ENCODE measurements at places on chromosomes 13 and 19.

DNA sequence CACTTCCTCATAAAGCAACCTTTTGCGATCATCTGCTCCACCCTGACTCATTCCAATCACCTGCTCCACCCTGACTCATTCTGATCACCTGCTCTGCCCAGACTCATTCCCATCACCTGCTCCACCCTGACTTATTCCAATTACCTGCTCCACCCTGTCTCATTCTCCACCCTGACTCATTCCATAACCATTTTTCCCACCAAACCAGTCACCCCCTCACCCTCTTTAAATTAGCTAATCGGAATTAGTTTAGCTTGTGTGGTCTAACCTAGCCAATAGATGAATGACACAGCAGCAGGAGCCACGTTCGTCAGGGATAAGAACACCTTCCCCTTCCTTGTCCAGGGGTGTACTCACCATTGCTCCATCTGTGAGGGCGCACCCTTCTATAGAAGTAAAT, 134.0 kb downstream of the COG6 start:
- no peak for DNase-seq

- no peak for DNase-seq
These were observed 49.4 kb downstream of the KLF2 start for GRCh38 chr19:16373989-16374388.

DNA sequence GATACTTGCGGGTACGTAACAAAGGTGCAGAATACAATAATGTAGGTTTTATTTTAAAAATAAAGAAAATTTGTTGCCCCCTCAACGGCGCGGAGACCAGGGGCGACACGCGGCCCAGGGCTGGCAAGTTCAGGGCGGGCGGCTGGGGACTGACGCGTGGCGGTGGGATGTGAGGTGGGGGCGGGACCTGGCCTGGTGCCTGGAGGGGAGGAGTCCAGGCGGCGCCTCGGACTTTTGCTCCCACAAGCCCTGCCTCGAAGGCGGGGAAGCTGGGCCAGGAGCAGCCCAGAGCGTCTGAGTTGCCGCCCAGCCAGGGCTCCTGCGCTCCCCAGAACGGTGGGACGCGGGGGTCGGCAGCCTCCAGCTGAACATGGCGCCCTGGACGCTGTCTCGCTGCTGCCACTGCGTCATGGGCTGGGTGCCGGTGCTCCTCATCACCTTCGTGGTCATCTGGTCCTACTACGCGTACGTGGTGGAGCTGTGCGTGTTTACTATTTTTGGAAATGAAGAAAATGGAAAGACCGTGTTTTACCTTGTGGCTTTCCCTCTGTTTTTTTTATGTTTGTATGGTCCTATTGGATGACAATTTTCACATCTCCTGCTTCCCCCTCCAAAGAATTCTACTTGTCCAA, 1122.8 kb upstream of the ATXN8OS start:
- DNase-seq: no peak

GRCh38 chr13:101881593-101881992, 429.1 kb downstream of the ITGBL1 start:
- no peak for DNase-seq

GRCh38 chr19:7450243-7451223, 38.3 kb downstream of the PEX11G start:
- no peak for DNase-seq

DNA sequence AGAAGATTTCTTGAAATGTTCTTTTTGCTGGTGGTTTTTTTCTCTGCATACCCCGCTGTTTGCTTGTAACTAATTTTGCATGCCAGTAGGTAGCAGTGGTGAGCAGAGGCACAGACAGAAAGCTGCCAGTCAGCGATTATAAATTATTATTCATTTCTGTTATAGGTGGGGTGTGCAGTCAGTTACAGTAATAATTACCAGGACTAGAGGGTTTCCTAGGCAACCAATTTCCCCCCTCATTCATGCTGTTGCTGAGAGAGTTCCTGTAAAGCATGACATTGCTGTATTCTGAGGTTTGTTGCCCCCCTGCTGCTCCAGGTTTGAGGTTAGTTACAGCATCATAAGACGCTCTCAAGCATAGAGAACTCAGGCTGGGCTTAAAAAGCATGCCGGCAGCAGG, 104.5 kb downstream of the URI1 start:
- DNase-seq: no peak

Data from esophagus squamous epithelium (tissue), 5 donors.